Left colon (tissue), 2 donors: ENCODE measurements at places on chromosomes 2 and 18. TPM values are rescaled to one million over a fixed set of nuclear protein-coding genes. Genes with fewer than 3 reads are reported as not detected.

Gene ZNF396
- 4.4 TPM for total RNA-seq

GRCh38 chr2:232629129-232629475, 4.3 kb upstream of the EFHD1 start:
- DNase-seq: no peak

Gene B3GNT7
- 110 TPM for total RNA-seq

Gene SLC4A5
- 2.2 TPM for total RNA-seq

Gene LBX2
- 1.7 TPM for total RNA-seq

- no peak for DNase-seq
These were observed 28.2 kb upstream of the NARS1 start for GRCh38 chr18:57649556-57650500.

GRCh38 chr2:199148076-199148845, 309.5 kb downstream of the SATB2 start:
- no peak for DNase-seq

Gene TEX44
- total RNA-seq: not detected

Gene COL4A3
- 0.61 TPM for total RNA-seq

Gene PTPN4
- total RNA-seq: 25.1 TPM

DNA sequence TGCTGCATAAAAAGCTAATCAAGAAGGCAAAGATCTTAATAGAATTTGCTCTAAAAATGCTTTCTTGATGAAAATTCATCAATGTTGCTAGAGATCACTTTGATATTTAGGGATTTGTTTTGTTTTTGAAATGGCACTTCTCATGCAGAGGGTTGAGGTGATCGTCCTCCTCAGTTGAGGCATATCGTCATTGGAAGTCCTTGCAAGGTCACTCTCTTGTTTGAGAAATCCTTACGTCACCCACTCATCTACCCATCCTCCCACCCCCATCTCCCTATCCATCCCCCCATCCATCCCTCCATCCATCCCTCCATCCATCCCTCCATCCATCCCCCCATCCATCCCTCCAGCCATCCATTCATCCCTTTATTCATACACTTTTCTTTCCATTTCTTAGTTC, 133.7 kb downstream of the THNSL2 start:
- DNase-seq: no peak

DNA sequence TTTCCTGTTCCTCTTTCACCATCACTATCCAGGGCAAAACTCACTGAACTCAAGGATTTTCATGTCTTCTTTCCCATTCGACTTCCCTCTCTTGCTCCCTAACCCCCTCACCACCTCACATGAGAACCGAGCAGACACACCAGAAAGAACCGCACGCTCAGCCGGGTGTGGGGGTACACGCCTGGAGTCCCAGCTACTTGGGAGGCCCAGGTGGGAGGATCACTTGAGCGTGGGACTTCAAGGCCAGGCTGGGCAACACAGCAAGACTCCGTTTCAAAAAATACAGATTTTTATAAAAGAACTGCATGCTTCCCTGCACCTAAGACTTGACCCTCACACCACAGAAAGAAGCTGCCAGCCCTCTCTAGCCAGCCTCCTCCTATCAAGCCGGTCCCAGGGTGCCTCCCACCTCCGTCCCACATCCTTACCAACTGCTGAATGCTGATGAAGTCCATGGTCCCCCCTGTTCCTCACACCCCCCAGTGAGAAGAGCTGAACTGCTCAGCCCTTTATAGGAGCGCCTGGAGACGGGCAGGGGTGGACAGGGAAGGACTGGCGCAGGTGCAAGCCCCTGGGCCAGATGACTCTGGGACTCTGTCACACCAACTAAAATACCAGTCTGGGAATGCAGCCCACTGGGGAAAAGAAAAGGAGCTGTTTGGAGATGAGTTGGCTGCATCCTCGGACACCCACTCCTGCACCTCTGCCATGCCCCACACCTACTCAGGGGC, at the start of gene ANKRD23:
Gene ANKRD23 (minus strand): TSS at position 484 of the 731 bp plus-strand sequence. CDS start 29 bp downstream, at position 455.
- no peak for DNase-seq

DNA sequence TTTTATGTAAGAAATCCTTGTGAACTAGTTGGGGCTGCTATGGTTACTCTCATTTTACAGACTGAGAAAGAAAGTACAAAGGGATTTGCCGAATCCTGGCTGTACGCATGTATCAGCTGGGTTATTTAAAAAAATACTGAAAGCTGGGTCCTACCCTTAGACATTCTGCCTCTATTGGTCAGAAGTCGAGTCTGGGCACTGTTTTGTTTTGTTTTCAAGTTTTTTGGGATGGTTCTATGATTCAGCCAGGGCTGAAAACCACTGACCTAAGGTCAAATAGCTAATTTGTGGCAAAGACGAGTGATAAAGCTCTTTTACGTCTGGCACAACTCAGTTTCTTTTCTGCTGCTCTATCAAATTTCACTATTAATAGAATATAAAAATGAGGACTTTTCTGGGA, 5.9 kb upstream of the SLC8A1 start:
- DNase-seq: no peak
